Hypothalamus (tissue), 51 donors: ENCODE measurements at places on chromosomes 6 and 20.

- no peak for DNase-seq
Observed at GRCh38 chr6:93017213-93017612, 402.1 kb downstream of the EPHA7 start.

DNA sequence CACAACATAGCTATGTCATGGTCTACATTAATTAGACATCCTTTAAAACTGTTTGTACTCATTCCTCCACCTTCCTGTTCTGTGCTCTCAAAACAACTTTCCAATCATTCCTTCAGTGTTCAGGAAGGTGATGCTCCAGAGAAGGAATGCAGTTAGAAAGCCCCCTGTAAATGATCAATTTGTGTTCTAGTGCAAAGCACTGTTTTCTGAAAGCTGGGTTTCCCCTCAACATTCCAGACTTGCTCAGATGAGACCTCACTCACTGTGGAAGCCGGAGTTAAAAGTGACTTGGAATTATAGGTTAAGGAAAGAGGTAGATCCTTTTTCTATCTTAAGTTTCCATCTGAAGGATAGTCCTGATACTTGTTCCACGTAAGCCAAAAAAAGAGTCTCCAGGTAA, 95.9 kb downstream of the BMP2 start:
- DNase-seq = no peak

GRCh38 chr6:20605061-20605460, 70.8 kb downstream of the CDKAL1 start:
- DNase-seq = no peak

DNA sequence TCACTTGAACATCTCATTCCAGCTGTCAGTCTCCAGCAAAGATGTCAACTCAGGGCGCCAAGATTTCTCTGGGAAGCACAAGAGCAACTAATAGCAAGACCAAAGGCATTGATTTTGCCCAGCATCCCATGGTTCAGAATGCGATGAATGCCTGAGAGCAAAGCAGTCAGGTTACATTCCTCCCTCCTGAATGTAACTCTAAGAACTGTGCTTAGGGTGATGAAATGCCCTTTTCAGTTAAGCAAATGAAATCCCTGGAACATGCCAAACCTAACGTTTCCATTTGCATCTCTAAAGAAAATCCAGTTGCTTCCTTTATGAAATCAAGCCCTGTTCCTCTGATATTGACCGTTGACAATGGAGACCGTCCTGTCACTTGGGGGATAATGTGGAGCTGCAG, 224.0 kb upstream of the PLN start:
- no peak for DNase-seq

DNA sequence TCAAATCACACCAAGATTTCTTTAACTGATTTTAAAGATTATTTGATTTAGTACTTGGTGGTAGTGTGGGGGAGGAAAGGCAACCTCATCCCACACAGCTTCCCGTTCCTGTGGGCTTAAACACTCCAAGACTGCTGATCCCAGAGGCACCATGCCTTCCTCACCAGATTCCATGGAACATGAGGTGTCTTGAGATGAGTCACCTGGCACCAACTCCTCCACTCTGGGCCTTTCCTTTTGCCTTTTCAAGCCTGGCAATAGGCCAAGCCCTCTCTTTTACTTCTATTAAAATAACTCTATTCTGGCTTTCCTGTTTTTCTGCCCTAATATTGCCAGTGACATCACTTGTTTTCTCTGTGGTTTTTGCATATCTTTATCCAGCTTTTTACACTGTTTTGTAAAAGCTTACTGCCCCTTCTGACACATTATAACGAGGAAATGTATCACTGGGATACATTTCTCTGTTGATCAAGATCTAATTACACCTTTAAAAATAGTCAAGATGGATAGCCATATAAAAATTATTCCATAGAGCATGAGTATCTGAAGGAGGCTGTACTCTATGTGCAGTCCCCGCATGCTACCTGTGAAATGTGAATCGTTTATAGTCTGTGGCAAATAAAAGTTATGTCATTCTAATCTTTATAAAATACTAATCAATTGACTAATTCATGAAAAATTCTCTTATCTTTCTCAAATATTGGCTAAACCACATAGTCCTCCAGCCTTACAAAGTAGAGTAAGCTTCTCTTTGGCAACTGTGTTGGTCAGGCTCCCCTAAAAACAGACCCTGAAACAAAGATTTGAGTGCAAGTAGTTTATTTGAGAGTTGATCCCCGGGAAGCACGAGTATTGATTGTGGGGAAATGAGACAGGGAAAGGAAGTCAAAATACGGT, 257.8 kb upstream of the KCNQ5 start:
- no peak for DNase-seq

DNA sequence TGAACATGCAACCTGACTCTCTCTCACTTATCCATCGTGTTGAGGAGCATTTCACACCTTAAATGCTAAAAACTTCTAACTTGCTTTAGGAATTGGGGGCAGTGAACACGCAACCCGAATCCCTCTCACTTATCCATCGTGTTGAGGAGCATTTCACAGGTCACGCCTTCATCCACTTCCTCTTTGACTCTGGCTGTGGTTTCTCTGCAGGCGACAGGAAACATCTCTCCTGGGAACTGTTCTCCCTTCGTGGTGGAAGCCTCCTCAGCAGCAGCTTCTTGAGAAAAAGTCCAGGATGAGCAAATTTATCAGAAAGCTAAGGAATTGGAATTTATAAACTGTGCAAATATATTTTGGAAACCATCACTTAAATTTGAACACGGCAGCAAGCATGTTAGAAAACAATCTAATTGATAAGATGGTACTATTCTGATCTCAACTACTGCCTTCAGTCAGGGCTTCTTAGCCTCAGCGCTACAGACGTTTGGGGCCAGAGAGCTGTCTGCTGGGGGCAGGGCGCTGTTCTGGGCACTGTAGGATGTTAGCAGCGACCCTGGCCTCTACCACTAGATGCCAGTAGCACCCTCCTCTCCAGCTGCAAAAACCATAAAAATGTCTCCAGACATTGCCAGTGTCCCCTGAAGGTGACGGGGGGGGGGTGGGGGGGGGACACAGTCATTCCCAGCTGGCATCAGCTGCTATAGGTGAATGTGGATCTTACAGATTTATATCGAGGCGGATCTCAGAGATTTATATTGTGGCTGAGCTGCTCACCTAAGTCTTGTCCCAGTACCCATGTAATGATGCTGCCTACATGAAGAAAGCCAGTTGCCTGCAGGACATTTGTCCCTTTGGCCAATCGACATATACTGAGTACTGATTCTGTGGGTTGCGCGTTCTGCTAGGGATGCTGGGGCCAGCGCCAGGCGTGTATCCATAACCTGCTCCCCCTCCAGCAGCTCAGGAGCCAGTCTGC, 26.2 kb downstream of the CTCFL start:
- no peak for DNase-seq

DNA sequence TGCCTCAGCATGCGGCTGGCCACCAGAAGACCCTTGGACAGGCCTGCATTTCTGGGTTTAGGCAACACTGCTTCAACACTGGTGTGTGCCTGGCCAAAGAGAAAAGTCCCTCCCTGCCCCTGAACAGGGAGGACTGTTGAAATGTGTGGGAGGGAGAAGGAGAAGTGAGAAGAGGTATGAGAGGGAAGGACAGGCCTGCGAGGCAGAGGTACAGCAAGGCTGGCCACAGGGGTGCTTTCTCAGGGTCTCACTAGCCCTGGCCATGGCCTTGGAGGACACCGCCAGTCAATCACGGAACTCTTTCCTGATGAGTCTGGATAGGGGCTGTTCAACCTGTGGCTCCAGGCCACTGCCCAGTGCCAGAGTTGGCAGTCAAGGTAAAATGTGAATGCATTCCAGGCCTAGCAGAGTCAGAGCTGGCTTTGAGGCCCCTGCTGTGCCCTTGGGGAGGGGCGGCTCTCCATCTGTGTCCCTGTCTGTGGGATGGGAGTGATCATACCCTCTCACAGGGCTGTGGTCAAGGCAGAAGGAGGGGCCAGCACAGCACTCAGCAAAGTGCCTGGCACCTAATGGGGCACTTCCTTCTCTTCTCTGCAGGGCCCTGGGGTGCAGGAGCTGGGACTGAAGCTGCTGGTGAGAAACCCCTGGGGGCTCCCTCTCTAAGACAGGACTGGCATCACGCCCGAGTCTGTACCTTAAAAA, 43.2 kb upstream of the CDH22 start:
- no peak for DNase-seq

DNA sequence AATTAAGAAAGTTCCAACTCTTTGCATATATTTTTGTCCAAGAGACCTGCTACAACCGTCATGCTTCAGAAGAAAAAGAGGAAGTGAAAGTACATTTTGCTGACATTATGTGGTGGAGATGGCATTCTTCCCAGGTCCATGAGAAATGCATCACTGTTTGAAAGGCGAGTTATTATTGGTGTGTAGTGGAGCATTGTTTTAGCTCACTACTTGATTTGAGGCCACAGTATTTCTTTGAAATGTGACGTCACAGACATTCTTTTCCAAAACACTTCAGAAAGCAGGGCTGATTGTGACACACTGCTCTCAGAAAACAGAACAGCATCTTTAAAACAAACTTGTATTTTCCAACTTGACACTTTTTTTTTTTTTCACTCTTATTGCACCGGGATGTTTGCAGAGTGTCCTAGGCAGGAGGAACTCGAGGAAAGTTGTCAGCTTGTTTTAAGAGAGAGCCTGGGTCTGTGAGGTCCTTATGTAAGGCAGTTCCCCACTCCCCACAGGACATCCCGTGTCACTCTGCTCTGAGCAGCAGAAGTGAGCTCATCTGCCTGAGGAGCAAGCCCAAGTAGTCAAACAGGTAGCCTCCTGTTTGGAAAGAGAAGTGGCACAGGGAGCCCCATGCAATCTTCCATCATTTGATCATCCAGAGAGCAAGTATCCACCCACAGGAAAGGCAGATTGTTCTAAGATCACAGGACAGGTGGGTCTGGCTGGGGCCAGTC, 1.1 kb downstream of the SPTLC3 start:
- no peak for DNase-seq

- DNase-seq = no peak
Observed at GRCh38 chr6:44868910-44869309, 459.2 kb upstream of the RUNX2 start.

DNA sequence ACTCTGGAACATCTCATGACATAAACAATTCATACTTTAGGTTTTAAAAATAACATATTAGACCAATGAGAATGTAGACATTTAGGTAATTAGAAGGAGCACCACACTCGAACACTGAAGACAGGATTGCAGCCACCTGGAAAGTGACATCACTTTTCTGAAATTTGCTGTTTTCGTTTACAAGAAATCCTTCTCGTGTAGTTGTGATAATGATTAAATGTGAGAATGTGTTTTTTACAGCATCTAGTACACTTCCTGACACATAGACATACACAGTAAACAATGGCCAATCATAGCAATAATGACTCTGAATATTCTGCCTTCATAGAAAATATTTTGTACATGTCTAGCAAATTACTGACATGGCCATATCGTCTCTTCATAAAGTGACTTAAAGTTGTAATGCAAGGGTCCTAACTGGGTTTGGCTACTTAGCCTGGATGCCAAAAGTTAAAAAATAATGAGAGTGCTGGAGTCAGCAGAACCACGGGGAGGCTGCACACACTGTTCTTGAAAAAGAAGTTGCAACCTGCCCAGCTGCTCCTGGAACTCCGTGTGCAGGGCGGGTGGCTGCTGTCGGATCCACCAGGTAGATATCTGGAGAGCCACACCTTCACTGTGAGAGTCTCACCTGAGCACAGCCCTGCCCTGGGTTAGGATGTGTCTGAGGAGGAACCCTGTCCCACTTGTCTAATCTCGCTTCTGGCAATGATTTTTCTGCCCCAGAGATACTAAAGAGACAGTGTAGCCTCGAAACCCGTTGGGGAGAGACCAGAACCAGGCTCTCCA, 212.9 kb downstream of the QKI start:
- DNase-seq = no peak

DNA sequence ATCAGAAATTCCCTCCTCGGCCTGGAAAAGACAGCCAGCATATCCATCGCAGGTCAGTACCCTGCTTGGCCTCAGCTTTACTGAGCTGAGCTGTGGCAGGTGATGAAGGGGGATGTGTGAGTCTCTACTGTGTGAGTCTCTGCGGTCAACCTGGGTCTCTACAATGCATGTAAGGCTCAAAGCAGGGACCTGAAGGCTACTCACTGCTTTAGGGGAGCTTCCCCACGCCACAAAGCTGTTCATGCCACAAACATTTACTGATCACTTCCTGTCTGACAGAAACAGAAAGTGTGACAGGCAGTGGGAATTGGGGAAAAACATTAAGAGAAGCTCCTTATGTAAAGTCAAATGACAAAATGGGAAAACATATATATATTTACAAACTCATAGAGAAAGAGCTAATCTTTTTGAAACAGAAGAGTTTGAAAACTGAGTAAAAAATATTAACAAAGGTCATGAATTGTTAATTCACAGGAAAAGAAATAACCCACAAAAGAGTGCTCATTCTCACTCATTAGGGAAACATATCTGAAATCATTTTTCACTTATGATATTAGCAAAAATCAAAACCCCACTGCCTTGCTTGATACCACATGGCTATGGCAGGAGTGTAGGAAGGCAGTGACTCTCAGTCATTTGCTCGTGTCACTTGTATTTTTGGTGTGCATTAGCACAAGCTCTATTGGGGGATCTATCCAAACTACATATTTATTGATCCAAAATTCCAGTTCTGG, 5.8 kb downstream of the BTN3A3 start:
- DNase-seq = no peak

GRCh38 chr20:2578475-2579192, 42.3 kb downstream of the TMC2 start:
- no peak for DNase-seq

DNA sequence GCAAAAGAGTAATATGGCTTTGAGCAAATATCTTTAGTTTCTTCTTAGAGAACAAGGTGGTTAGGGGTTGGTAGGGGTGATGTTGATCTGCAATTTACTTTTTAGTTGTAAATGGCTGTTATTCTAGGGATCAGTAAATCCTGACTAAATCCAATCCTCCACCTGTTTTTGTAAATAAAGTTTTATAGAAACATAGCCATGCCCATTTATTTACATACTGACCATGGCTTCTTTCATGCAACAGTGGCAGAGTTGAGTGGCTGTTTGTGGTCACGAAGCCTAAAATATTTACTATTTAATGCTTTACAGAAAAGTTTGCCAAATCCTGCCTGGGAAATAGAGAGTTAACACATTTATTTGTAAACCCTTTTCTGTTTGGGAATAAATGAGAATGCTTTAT, 14.7 kb downstream of the HIVEP1 start:
- DNase-seq = no peak

- DNase-seq = no peak
Observed at GRCh38 chr6:89997456-89998445, 103.5 kb downstream of the GJA10 start.

DNA sequence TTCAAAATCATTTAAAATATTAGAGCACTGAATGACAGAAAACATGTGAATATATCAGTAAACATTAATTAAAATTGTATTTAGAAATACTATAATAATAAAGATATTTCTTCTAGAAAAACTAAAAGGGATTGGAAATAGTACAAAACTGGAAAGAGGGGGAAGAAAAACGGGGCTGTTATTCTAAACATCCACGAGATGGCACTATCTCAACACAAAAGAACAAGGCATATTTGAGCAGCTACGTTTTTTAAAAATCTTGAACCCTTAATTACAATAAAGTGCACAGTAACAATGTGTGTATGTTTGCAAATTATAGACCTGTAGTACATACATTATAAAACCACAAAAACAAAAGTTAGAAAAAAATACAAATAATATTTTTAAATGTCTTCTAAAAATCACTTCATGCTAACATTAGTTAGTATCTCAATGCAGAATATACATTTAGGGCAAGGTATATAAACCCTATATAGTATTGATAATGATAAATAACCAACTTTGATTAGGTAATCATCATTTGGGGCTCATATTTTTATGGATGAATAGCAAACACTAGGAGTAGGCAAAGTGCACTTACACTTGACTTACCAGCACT, 42.5 kb upstream of the PNISR start:
- no peak for DNase-seq
